CD4-positive, CD25-positive, alpha-beta regulatory T cell (primary cell): ENCODE measurements at places on chromosomes 16 and 17. TPM values are rescaled to one million over a fixed set of nuclear protein-coding genes. Genes with fewer than 3 reads are reported as not detected.

- no peak for DNase-seq
Measured at GRCh38 chr17:10499950-10500349, 18.4 kb downstream of the MYH1 start.

- peak; percentile 60 for DNase-seq
Measured at GRCh38 chr17:74493331-74493833, 26.9 kb downstream of the CD300A start.

GRCh38 chr16:88468275-88469129 lies 15.4 kb downstream of the ZFPM1 start:
- DNase-seq = peak; percentile 53

FAM117A gene
- total RNA-seq = 83.3 TPM

SLC16A6 gene
- 11.5 TPM for total RNA-seq

DNA sequence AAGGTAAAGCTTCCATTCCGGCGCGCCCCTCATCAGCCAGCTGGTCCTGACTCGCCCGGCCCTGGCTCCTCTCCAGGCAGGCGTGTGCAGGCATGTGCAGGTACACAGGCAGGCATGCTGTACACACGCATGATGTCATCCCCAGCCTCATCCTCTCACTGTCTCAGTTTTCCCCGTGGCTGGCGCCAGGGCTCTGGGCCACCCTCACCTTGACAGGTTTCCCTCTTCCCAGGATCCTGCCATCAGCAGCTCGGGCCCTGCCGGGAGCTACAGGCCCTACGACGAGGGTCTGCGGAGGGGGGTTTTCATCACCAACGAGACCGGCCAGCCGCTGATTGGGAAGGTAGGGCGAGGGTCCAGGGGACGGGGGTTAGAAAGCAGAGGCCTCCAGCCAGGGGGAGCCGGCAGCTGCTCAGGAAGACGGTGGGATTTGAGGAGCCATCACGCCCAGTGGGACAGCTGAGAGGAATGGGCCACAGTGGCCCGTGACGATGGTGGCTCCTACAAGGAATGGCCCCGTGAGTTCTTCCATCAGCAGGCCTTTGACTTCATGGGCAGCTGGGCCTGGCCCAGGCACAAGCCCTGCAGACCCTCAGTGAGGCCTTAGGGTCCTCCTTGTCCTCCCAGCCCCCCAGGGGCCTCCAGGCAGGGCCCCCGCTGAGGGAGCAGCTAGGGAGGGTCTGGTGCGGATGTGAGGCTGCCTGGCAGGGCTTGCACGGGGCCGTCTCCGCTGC lies 8.5 kb downstream of the GAA start:
- no peak for DNase-seq

- no peak for DNase-seq
Measured at GRCh38 chr17:69597898-69598692, 183.6 kb downstream of the MAP2K6 start.
